ENCODE measurements at places on chromosomes 4 and X.

- no peak for DNase-seq
Measured at GRCh38 chr4:40572692-40573310, 56.9 kb downstream of the RBM47 start.

- no peak for DNase-seq
Measured at GRCh38 chrX:9609987-9610386, 145.1 kb downstream of the TBL1X start.

DNA sequence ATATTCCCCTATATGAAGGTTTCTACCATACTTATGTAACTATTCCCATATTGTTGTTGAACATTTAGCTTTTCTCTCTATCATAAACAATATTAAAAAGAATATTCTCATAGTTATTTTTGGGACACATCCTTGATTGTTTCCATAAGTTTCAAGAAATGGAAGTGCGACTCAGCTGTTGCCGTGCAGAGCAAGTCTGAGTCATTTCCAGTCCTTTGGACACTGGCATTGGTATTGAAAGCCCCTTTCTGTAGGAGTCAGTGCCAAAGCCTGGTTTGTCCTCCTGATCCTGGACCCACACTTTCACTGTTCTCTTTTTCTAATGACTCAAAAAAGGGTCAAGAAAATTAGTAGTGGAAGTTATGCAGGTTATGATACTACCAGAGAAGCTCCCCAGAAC is 108.3 kb upstream of the DIAPH2 start:
- no peak for DNase-seq

DNA sequence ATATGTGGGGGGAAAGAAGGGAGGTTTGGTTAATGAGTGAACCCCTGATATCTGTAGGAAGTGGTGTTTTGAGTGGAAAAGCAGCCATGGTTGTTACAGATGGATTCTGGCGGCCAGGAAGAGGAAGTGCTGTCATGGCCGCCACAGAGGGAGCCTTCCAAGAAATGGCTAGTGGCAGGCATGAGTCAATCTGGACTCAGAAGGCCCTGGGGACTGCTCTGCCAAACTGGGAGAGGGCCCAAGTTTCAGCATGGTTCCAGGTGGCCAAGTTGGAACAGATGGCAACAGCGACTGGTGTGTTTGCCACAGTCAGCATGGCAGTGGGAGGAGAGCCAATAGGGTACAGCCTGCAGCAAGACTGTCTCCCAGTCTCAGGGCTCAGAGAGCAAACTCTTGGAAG is 32.5 kb downstream of the ETDB start:
- no peak for DNase-seq

- peak; percentile 12 for DNase-seq
Measured at GRCh38 chr4:98261405-98262291, 464 bp downstream of the RAP1GDS1 start.

DNA sequence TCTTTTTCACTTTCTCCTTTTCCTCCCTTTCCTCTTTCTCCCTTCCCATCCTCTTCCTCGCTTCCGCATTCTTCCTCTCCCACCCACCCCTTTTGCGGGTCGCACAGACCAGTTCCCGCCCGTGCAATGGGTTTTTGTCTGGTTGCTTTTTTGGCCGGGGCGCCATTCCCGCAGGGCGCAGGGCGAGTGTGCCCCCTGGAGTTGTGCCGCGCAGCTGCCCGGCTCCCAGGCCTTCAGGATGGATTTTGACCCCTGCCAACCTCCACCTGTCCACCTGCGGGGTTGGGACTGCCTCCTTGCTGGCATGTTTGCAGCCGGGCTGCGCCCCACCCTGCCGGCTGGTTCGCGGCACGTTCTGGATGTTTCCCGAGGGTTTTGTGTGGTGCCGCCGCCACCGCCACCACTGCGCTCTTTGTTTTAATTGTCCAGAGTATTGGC is 578 bp upstream of the SEL1L3 start:
- peak; percentile 12 for DNase-seq

DNA sequence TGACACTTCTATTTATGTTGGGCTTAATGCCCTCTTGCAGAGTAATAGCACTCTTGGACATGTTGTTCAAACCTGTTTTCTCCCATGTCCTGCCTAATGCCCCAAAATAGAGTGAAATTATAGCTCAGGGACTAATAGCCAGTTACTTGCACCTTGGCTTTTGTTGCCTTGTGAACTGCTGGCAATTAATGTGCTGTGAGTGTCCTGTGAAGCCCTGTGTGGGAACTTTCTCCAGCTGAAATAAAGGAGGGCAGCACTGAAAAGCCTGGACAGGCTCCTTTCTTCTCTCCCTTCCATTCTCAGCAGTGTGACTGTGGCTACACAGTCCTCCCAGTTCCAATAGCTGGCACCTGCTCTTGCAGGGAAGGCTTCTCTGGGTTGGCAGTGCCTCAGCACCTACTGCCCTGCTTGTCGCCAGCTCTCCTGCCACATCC is 72.4 kb downstream of the DCLK2 start:
- DNase-seq: no peak

- no peak for DNase-seq
Measured at GRCh38 chr4:62517716-62518115, 1317.6 kb downstream of the ADGRL3 start.

All from stimulated activated CD4-positive, alpha-beta T cell treated with anti-CD3 and anti-CD28 coated beads, TNF-alpha, amount 100 ng/mL, for 24 hours (primary cell).